ENCODE measurements at places on chromosomes 13 and 19.

DNA sequence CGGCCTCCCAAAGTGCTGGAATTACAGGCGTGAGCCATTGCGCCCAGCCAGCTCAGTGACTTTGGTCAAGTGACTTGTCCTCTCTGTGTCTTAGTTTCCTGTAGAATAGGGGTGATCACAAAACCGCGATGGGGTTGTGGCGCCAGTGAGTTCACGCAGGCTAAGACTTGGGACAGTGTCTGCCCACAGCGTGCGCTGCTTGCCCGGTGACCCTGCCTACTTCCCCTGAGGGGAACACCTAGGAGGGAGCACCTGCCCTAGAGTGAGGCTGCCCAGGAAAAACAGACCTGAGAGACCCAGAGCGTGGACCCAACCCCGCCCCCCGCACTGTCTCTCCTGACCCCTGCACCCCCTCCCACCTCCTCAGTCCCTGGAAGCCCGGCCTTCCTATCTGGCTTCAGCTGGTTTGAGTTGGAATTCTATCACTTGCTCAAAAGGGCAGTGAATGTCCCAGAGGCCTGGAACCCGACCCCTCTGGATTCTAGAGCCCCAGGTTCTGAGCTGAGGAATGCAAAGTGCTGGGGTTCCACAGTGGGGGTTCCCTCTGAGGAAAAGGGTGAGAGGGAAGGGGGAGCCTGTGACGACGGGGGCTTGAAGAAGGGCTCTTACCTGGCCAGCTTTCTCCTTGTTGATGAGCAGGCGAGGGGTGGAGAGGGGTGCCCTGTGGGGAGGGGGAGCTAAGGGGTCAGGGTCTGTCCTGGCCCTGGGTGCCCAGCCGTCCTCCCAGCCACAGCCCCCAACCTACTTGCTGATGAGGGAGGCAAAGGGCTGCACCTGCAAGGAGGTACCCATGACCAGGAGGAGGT lies 2.2 kb upstream of the RINL start:
- no peak for DNase-seq

DNA sequence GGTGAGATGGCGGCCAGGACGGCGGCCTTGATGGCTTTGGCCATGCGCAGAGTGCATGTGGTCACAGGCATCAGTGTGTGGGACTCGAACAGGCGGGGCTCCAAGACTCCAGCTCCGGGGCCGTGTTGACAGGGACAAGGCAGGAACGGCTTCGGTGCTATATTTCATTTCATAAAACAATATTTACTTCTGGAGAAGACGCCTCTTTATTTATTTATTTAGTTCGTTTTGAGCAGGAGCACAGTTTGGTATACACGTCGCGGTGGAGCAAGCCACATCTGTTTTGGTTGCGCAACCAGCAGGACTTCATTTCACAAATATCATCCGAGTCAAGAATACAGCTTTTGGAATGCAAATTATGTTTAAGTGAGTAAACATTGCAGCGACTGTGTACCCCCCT lies 166.7 kb upstream of the TSHZ3 start:
- DNase-seq, result no peak

GRCh38 chr13:102550507-102550906 lies 46.3 kb upstream of the TPP2 start:
- DNase-seq, result no peak

DNA sequence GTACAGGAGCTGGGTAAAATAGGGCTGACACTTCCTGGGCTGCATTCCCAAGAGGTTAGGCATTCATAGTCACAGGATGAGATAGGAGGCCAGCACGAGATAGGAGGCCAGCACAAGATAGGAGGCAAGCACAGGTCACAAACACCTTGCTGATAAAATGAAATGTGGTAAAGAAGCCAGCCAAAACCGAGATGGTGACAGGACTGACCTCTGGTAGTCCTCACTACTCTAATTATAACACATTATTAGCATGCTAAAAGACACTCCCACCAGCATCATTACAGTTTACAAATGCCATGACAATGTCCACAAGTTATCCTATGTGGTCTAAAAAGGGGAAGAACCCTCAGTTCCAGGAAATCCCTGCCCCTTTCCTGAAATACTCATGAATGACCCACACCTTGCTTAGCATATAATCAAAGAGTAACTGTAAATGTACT lies 20.9 kb upstream of the IGSF23 start:
- no peak for DNase-seq

GRCh38 chr13:105952973-105953290 lies 582.5 kb downstream of the EFNB2 start:
- no peak for DNase-seq

GRCh38 chr13:29543230-29544215 lies 52.0 kb downstream of the SLC7A1 start:
- DNase-seq, result no peak

GRCh38 chr13:47337781-47338507 lies 441.1 kb upstream of the HTR2A start:
- no peak for DNase-seq

DNA sequence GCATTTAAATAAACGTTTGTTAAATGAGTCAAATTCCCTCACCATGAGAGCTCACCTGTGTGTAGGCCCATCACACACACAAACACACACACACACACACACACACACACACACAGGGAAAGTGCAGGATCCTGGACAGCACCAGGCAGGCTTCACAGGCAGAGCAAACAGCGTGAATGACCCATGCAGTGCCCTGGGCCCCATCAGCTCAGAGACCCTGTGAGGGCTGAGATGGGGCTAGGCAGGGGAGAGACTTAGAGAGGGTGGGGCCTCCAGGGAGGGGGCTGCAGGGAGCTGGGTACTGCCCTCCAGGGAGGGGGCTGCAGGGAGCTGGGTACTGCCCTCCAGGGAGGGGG lies 8.5 kb upstream of the CEACAM5 start:
- no peak for DNase-seq

GRCh38 chr13:94601446-94602431 lies at the start of gene GPR180:
Gene GPR180 (plus strand): TSS chr13:94601857. CDS start chr13:94601928, 71 bp downstream.
- peak; percentile 71 for DNase-seq

GRCh38 chr19:10961073-10961860 lies 437 bp downstream of the SMARCA4 start:
- DNase-seq, result no peak

DNA sequence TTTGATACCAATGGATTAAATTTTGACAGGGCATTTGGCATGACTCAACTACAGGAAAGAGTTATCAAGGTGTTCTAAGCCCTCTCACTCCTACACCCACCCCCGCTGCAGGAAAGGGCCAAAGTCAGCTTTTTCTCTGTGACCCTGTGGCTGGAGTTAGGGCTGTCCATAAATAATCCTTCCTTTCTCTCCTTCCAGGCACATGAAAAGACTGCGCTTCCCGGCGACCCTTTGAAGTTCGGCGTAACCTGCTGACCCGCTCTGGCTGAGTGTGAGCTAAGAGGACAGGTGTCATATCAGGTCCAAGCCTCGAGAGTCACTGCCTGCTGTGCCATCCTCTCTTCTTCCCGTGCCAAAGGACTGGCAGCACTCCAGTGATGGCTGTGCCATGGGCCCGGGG lies 25.6 kb downstream of the ZNF114 start:
- no peak for DNase-seq

- peak; percentile 30 for DNase-seq
Measured at GRCh38 chr13:27450921-27451471, 632 bp upstream of the MTIF3 start.

- DNase-seq, result no peak
Measured at GRCh38 chr13:47672245-47673008, 328.6 kb downstream of the SUCLA2 start.

GRCh38 chr19:3003046-3003445 lies 25.7 kb downstream of the TLE6 start:
- no peak for DNase-seq

GRCh38 chr13:48602296-48603016 lies 51.3 kb upstream of the CYSLTR2 start:
- DNase-seq, result no peak

DNA sequence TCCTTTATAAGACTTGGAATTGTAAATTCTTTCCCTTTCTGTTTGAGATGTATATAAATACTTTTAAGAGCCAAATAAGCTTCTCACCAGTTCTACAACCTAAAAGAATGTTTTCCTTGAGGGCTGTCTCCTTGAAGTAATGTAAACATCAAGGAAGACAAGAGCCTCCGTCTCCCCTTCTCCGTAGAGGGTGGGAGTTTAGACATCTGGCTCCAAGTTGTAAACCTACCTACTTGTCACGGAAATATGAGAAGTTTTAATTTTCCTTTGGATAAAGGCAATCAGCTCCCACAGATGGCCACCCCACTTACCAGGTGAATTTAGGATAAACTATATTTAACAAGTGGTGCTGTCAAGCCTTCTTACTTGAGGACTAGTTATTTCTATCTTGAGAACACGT lies 237.9 kb downstream of the NALCN start:
- DNase-seq, result no peak

GRCh38 chr13:110636053-110636475 lies 20.7 kb downstream of the NAXD start:
- no peak for DNase-seq

GRCh38 chr13:67100730-67101129 lies 129.4 kb downstream of the PCDH9 start:
- DNase-seq, result no peak

DNA sequence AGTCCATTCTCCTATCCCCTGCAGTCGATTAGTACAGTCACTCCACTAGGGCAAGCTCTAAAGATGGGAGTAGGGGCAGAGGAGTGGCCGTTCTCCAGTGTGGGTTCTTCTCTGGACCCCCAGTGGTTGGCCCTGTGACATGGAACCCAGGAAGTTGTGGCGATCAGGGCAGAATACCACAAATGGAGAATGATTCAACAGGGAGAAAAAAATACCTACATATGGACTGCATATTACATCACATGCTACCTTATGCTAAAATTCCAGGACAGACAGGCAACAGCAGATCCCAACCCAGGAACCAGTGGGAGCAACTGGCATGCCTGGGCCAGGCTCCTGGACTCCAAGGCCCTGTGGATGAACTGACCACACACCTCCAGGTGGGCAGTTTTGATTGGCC lies 20.4 kb downstream of the POU2F2 start:
- no peak for DNase-seq

- no peak for DNase-seq
Measured at GRCh38 chr19:45419396-45419795, 4.3 kb downstream of the ERCC1 start.

DNA sequence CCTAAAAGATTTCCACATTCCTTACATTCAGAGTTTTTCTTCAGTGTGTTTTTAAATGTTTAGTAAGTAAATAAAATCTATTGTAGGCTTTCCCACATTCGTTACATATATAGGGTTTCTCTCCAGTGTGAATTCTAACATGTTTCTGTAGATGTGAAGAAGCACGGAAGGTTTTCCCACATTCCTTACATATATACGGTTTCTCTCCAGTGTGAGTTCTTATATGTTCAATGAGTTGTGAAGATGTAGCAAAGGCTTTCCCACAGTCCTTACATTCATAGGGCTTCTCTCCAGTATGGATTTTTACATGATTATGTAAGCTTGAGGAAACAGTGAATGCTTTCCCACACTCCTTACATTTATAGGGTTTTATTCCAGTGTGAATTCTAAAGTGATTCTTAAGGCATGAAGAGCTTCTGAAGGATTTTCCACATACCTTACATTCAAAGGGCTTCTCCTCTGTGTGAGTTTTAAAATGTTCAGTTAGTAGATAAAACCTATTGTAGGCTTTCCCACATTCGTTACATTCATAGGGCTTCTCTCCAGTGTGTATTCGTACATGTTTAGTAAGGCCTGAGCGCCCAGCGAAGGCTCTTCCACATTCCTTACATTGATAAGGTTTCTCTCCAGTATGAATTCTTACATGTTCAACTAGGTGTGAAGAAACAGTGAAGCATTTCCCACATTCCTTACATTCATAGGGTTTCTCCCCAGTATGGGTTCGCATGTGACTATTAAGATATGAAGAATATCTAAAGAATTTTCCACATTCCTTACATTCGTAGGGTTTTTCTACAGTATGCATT lies 18.2 kb downstream of the ZNF121 start:
- no peak for DNase-seq

GRCh38 chr13:43058318-43058674 lies 34.9 kb downstream of the DNAJC15 start:
- no peak for DNase-seq

DNA sequence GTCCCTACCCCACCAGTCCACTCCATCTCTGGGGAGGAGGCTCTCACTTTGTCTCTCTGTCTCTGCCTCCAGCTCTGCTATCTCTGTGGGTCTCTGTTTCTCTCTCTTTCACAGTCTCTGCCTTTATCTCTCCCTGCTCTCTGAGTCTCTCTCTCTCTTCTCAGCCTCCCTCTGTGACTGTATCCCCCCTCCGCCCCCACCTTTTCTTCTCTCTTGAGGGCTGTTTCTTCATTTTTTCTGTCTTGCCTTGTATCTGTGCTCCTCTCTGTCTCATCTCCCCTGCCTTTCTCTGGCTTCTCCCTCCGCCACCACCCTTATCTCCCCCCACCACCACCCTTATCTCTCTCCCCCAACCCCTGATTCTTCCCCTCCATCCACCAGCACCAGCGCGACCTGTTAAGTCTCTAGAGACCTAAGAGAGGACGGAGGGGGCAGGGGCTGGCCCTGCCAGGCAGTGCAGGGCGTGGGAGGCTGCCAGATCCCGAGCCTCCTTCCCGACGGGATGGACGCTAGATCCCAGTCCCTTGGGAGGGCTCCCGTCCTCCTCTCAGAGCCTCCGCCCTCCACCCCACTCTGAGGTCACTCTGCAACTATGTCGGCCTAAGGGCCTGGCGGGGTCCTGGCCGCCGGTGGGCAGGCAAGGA lies 1.0 kb downstream of the AXL start:
- no peak for DNase-seq

- no peak for DNase-seq
Measured at GRCh38 chr19:47549261-47549862, 23.6 kb downstream of the ZNF541 start.

DNA sequence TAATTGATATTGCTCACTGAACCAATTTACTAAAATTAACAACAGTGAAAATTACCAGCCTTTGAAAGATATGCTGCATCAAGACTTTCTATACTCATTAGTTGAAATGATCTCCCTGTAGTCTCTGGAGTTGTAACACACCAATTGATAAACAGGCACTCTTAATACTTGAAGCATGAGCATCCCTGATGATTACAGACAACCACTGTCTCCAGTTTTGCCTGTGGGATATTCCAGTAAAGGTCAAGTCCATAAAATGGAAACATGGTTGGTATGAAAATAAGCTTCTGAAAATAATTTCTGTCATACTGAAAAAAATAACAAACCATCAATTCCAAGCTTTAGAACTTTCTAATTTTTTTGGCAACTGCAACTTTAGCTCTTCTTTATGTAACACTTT lies 405.8 kb downstream of the SPRY2 start:
- no peak for DNase-seq

DNA sequence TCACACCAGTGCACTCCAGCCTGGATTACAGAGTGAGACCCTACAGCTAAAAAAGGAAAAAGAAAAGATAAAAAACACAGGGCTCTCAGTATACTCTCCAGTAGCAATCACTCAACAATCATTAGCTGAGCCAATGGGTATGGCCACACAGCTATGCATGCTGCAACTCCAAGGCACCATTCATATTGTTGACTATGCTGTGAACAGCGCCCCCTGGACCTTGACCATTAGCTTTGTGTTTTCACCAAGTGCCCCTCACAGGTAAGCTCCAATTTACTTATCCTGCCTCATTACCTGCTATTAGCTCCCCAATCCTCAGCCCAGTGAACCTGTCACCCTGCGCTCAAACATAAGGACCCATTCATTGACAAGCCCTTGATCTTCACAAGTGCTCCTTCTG lies 35.8 kb downstream of the ZIC5 start:
- no peak for DNase-seq

- no peak for DNase-seq
Measured at GRCh38 chr13:39561971-39562370, 41.0 kb downstream of the LHFPL6 start.

All from T-helper 17 cell (primary cell).